ENCODE measurements at places on chromosomes 2 and 18. TPM values are rescaled to one million over a fixed set of nuclear protein-coding genes. Genes with fewer than 3 reads are reported as not detected.

DNA sequence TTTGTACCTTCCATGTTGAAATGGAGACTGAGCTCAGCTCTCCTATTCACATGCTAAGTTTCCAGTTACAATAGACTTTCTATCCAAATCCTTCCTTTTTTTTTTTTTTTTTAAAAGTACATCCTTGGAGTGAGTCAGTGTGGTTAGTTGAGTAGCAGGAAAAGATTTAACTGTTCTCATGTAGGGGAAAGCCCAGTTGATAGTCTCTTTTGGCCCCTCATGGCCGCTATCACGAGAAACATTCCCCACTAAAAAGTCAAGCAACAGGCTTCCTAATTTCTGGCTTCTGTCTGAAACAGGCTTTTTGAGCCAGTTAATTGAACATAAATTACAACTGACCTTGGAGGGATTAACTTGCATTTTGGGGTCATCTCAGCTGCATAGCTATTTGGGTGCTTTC is 161.3 kb downstream of the MEIS1 start:
- H3K27me3 ChIP-seq, result no peaks in the 10 kb centered on the region
- H3K4me3 ChIP-seq, result no peak overlapping the region
- H3K27ac ChIP-seq, result no peak overlapping the region
- no peaks in the 10 kb centered on the region for H3K36me3 ChIP-seq

DNA sequence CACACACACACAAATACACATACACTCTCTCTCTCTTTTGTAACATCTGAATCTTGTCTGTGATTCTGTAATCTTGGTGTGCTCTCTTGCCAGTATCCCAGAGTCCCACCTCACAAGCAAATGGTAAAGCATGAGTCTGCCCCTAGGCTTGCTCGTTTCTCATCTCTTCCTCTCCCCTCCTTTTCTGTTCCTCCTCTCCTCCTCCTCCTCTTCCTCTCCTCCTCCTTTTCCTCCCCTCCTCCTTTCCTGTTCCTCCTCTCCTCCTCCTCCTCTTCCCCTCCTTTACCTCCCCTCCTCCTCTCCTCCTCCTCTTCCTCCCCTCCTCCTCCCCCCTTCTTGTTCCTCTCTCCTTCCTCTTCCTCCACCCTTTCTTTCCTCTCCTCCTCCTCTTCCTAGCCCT is 59.0 kb downstream of the TNFRSF11A start:
- H3K4me1 ChIP-seq, result no peaks in the 10 kb centered on the region
- H3K36me3 ChIP-seq, result no peaks in the 10 kb centered on the region
- DNase-seq, result no peak
- H3K27ac ChIP-seq, result no peak overlapping the region

LTBP1 gene
- total RNA-seq, result 168 TPM

DNA sequence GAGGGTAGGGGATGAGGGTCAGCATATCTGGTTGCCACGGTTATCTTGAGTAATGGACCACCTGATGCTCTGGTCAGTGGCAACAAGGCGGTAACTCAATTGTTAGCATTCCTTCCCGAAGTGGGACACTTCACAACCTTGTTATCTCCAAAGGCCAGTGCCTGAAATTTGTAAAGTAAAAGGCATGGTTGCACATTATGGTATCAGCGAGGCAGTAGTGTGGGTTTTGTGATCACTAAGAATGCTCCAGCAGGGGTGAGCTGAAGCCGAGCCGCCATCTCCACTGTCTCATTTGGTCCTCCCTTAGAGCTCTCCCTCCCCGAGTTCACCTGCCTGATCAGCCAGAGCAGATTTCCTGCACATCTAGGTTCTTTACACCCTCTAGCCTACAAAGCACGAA is 50.5 kb upstream of the LGALSL start:
- no peaks in the 10 kb centered on the region for H3K27me3 ChIP-seq
- no peaks in the 10 kb centered on the region for H3K4me1 ChIP-seq
- no peaks in the 10 kb centered on the region for H3K36me3 ChIP-seq
- H3K4me3 ChIP-seq, result peak overlapping the region; percentile 15
- DNase-seq, result no peak

- no peak for DNase-seq
- H3K27ac ChIP-seq, result no peak overlapping the region
- no peak overlapping the region for H3K4me3 ChIP-seq
These were observed 88.0 kb downstream of the KYNU start for GRCh38 chr2:142965443-142965842.

TRAF3IP1 gene
- 5.8 TPM for total RNA-seq

- DNase-seq, result no peak
- no peak overlapping the region for H3K4me3 ChIP-seq
- H3K36me3 ChIP-seq, result peaks cover 23% of the 10 kb centered on the region
- H3K27ac ChIP-seq, result no peak overlapping the region
- H3K27me3 ChIP-seq, result no peaks in the 10 kb centered on the region
These were observed 80.7 kb downstream of the CTIF start for GRCh38 chr18:48619501-48619900.

EFHD1 gene
- total RNA-seq, result 11.4 TPM

DNA sequence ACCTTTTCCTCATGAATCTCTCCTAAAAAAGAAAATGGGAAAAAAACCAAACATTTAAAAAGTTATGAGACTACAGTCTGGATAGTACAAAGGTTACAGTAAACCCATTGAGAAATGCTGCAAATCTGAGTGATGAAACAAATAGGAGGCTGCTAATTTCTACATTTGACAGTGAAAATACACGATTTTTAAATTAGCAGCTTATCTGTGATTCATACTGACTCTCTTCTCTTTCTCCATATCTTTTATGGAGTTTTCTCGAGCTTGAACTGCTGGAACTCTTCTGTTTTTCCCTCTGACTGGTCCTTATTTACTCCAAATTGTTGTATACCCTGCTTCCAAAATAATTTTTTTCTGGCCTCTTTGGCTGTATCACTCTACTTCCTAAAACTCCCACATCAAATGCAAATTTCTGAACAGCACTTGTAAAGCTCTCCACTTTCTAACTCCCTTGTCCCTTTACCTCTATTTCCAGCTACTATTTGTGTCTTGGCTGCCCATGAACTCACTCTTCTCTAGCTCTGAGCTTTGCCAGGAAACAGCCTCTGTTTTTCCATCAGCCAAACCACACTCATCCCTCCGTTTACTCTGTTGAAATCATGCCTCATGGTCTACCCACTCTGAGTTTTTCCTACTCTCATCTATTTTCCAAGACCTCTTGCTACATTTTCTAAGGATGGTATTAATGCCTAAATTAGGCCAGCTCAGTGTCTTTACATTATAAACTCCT is 73.7 kb downstream of the RBMS1 start:
- DNase-seq, result no peak
- H3K27me3 ChIP-seq, result no peaks in the 10 kb centered on the region
- H3K4me3 ChIP-seq, result no peak overlapping the region
- no peaks in the 10 kb centered on the region for H3K36me3 ChIP-seq

DNA sequence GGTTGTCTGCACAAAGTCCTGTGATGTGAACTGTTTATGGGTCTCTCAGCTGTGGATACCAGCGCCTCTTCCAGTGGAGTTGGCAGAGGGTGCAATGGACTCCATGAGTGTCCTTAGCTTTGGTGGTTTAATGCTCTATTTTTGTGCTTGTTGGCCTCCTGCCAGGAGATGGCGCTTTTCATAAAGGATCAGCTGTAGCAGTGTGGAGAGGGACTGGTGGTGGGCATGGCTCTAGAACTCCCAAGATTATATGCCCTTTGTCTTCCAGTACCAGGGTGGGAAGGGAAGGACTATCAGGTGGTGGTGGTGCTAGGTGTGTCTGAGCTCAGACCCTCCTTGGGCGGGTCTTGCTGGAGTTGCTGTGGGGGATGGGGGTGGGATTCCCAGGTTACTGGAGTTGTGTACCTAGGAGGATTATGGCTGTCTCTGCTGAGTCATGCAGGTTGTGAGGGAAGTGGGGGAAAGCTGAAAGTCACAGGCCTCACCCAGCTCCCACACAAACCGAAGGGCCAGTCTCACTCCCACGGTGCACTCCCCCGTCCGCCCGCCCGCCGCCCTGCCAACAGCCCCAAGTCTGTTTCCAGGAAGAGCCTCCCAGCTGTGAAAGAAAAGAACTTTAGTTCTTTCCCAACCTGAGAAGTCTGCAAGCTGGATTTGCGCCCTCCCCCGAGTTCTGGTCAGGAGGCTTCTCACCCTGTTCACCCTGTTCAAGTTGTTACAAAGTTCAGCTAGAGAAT is 108.1 kb downstream of the MARCO start:
- no peak overlapping the region for H3K27ac ChIP-seq
- H3K36me3 ChIP-seq, result no peaks in the 10 kb centered on the region
- no peak for DNase-seq
- H3K4me1 ChIP-seq, result no peaks in the 10 kb centered on the region
- no peaks in the 10 kb centered on the region for H3K27me3 ChIP-seq
- H3K4me3 ChIP-seq, result no peak overlapping the region

SP110 gene
- total RNA-seq, result 7.5 TPM

DNA sequence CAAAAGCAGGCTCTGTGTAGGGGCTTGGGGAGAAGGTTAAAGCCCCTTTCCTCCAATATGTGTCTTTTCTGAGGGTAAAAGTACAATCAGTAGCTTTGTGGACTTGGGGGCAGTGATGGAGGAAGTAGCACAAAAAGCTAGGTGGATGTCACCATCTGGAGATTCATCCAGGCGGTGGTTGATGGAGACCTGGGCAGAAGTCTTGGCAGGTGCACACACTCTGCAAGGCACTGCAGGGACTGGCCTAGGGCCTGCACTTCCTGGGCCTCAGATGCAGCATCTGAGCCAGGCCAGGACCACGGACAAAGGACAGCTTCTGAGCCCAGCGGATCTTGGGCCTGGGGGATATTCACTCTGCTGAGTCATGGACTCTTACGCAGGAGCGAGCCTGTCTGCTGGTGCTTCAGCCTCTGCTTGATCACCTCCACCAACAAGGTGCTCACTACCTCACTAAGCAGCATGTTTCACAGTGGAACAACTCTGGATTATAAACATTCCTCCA is 391.1 kb downstream of the TNS1 start:
- H3K4me1 ChIP-seq, result no peaks in the 10 kb centered on the region
- H3K4me3 ChIP-seq, result no peak overlapping the region
- no peaks in the 10 kb centered on the region for H3K36me3 ChIP-seq
- DNase-seq, result no peak

GRCh38 chr18:36518839-36519238 is 221.3 kb downstream of the FHOD3 start:
- H3K4me3 ChIP-seq, result no peak overlapping the region
- no peaks in the 10 kb centered on the region for H3K4me1 ChIP-seq
- peak overlapping the region; percentile 62 for H3K27ac ChIP-seq
- H3K36me3 ChIP-seq, result no peaks in the 10 kb centered on the region
- H3K27me3 ChIP-seq, result no peaks in the 10 kb centered on the region
- no peak for DNase-seq

DNA sequence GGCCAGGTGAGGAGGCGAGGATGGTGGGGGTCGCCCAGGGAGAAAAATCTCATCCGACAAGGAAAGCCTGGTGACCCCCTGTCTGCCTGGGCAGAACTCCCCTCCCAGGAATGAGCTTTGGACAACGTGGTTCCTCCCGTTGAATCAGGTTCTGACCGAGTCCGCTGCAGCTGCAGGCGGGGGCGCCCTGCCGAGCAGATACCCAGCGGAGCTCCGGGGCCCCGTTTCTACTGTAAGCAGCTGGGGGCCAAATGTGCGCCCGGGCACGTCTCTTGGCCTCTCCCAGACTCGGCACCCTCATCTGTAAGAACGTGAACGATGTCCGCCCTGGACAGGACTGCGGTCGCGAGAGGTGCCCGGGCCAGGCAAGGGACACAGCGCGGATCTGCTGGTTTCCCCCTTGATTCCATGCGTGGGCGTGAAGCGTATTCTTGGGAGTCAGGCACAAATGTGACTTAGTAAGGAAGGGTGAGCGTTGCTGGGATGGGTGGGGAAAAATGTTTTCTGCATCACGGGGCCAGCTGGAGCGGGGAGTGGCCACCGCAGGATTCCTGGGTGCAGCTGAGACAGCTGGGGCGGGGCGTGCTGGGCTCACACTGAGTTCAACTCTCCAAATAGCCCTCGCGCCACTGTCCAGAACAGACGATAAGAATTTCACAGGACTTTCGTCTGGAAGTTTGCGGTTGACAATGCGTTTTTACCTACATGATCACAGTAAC is 20.2 kb upstream of the TUBB6 start:
- no peaks in the 10 kb centered on the region for H3K36me3 ChIP-seq
- peak overlapping the region; percentile 89 for H3K27ac ChIP-seq
- DNase-seq, result peak; percentile 88
- H3K4me3 ChIP-seq, result peak overlapping the region; percentile 37
- H3K27me3 ChIP-seq, result no peaks in the 10 kb centered on the region
- H3K4me1 ChIP-seq, result no peaks in the 10 kb centered on the region

DPYSL5 gene
- not detected for total RNA-seq

SLC9A4 gene
- total RNA-seq, result not detected

LCT gene
- not detected for total RNA-seq

- no peaks in the 10 kb centered on the region for H3K27me3 ChIP-seq
- no peak overlapping the region for H3K27ac ChIP-seq
- no peak for DNase-seq
- no peaks in the 10 kb centered on the region for H3K4me1 ChIP-seq
- no peak overlapping the region for H3K4me3 ChIP-seq
These were observed 20.2 kb downstream of the CHRNA1 start for GRCh38 chr2:174744111-174744510.

- H3K27me3 ChIP-seq, result no peaks in the 10 kb centered on the region
- no peaks in the 10 kb centered on the region for H3K4me1 ChIP-seq
- no peak for DNase-seq
- no peak overlapping the region for H3K4me3 ChIP-seq
- no peak overlapping the region for H3K27ac ChIP-seq
These were observed 99.8 kb downstream of the ZNF236 start for GRCh38 chr18:76922107-76922506.

ANKRD62 gene
- not detected for total RNA-seq

All from right atrium auricular region (tissue), 2 donors.